MV-4-11 (cell line): ENCODE measurements at places on chromosomes 12 and 14.

DNA sequence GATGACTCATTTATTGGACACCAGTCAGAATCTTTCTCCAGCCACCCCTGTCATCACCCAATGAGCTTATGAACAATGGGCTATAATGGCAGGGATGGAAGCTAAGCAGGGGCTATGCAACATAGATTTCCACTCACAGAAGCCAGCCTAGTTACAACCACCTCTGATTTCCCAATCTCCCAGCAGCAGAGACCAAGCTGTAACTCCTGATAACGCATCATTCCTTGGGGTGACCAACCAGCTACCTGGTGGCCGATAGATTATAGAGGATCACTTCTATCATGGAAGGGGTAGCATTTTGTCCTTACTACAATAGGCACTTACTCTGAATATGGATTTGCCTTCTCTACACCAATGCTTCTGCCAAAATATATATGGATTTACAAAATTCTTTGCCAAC is 302.3 kb upstream of the ATXN7L3B start:
- no peak for DNase-seq

GRCh38 chr14:89493877-89494634 is 77.0 kb upstream of the FOXN3 start:
- no peak for DNase-seq

GRCh38 chr12:115811929-115812328 is 465.6 kb downstream of the MED13L start:
- DNase-seq = no peak

DNA sequence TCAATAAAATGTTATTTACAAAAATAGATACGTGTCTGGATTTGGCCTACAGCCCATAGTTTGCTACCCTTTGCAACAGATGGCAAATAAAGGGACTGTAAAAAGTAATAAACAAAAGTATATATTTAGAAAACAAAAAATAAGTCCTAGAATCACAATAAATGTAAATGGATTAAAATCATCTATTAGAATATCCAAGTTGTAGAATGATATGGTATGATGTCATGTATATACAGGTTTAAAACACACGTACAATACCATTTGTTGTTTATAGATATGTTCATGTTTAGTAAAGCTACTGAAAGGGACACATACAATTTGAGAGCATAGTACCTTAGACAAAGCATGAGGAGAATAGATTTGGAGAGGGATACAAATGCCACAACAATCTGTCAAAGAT is 219.5 kb downstream of the BCL11B start:
- no peak for DNase-seq

DNA sequence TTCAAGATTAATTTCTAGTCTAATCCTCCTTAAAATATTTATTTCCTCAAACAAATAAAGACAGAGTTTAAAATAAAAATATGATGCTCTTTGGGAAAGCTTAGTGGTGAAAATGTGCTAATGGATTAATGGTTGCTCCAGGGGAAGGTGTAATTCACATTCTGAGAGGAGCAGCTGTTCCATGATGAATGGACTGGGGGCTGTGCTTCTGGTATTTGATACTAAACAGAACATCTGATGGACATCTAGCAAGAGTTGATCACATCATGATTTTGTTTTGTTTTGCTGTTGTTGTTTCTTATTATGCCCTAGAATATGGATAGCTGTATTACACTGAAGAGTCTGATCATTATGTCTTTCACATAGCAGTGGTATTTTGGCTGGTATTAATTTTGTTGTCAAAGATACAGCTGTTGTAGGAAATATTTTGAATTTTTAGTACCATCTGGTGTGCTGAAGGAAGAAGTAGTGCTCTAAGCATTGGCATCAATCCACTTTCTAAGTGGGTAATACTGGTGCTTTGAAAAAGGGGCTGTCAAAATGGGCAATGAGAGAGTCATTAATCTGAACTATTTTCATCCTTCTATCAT is 296.4 kb downstream of the ADAMTS20 start:
- DNase-seq = no peak

- DNase-seq = no peak
These were observed 16.7 kb upstream of the NEDD1 start for GRCh38 chr12:96890331-96890730.

DNA sequence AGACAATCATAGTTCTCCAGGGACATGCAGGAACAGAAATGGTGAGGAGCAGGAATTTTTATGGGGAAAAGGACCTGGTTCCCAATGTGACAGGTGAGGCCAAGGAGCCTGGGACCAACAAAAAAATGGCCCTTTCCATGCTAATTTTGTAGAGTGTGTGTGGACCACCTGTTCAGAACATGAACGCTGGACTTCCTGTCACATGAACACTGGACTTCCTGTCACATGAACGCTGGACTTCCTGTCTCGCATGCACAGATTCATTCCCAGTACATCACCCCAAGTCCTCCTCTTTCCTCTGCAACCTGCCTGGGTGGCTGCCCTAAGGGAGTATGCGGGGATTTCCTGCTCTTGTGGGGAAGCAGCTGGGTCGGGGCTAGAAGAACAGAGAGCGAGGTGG is 10.1 kb downstream of the FGF6 start:
- DNase-seq = peak; percentile 25
